ENCODE measurements at places on chromosomes 4 and X.

GRCh38 chr4:36081185-36081584 lies 163.1 kb downstream of the ARAP2 start:
- DNase-seq: no peak

DNA sequence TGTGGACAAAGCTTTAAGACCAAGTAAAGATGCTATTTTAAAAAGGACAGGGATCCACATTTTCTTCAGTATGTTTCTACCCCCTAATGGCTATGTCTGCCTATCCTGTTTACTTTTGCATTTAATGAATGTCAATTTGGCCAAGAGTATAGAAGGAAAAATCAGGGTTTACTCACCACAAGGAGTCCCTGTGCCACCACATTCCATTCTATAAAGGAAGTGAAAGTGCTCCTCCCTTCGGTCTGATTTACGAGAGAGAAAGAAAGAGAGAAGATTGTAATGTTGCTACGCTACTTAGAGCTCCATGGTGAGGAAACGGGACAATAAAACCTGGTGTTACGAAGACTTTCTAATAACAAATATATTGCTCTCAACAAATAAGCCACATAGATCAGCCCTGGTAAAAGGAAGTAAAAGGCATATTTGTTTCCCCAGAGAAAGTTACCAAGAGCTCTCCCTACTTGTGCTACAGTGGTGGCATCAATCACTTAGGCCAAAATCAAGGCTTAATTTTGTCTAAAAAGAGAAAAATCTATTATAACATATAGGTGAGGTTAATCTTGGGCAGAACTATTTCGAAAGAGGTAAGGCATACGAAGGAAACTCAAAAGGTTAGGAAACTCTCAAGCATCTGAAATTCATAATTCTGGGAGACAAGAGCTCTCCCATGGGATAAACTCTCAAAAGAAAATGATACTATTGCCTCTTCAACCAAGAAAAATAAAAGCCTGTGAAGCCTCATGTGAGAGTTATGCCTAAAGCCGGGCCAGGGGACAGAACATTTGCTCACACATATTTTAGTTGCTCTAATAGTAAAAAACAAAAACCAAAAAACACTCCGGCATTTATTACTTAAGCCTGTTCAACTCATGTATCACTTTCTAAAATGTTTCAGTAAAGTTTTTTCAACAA lies 29.5 kb downstream of the TAPT1 start:
- DNase-seq: peak; percentile 64

DNA sequence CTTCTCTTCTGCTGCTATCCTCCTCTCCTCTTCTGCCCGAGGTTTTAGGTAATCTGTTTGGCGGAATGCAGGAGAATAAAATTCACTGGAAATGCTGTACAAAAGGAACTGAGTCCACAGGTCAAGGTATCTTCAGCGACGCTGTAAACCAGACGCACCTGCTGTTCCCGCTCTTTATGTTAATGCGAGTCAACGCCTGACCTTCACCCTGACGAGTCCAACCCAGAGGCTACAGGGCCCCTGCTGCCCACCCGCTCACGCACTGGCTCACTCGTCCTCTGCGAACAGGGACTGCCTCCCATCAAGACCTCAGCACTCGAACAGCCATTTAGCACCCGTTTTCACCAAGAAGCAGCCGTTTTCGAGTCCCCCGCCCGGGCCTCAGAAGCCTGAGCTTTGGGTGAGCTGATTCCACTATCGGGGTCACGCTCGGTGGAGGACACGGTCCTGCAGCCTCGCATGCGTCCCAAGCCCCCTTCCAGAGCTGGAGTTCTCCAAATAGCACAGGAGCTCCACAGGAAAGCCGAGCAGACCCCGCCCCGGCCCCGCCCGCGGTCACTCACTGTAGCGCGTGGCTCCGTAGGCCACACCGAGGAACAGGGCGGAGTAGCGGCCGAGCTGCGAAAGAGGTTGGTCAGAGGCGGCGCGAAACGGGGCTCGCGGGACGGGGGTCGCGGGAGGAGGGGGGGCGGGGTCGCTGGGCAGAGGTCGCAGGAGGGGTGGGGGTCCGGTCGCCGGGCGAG lies 556 bp downstream of the ATP5ME start:
- DNase-seq: no peak

- DNase-seq: no peak
Observed at GRCh38 chr4:105896984-105897775, 1.9 kb downstream of the NPNT start.

- DNase-seq: no peak
Observed at GRCh38 chr4:77917075-77917474, 54.4 kb downstream of the MRPL1 start.

- DNase-seq: no peak
Observed at GRCh38 chr4:89123451-89123851, 12.1 kb downstream of the TIGD2 start.

DNA sequence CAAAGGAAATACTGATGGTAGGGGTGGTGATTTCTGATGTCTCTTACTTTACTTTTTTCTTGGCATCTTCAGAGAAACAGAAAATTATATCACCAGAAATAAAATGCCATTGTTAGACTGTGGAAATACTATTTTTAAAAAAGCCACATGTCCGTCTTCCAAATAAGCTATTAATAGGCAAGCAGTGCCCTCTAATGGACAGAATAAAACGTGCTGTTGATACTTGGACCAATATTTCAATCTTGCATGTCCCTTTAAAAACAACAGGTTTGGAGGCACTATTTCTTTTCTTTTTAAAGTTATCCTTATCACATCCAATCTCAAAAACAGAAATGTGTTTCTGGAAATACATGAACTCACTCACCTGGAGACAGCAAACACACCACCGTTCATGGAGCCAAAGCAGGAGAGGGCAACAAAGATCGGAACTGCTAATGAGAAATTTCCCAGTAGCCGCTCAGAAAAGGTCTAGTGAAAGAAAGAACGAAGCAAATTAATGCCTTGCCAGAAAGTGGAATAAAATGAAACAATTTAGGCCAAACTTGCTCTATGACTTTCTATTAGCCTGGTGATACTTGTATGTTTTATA lies 59.2 kb downstream of the SLC7A11 start:
- peak; percentile 35 for DNase-seq

GRCh38 chrX:111695297-111695880 lies 14.4 kb downstream of the ALG13 start:
- no peak for DNase-seq

DNA sequence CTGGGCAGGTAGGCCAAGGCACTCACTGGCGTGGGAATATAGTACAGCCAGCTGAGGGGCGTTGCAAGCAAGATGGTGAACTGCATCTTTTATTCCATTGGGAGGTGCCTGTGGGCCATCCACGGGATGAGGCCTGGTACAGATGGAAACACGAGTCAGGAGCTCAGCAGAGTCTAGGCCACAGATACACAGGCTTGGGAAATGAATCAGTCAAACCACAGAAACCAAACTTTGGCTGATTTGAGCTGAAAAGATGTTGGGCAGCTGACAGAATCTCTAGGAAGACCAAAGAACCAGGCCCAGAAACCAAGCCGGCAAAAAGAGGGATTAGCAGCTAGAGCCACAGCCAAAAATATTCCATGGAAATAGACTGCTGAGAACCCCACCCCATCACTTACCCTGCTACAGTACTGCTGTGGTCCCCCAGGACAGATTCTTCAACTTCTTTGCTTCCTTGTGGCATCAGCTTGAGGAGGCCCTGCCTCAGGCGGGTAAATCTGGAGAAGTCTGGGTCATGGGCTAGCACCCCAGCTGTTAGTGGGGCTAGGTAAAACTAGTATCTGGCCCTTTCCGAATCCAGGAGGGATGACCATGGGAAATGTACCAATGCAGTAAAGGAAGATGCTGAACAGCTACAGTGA lies 75.4 kb downstream of the TMEM131L start:
- DNase-seq: peak; percentile 85

DNA sequence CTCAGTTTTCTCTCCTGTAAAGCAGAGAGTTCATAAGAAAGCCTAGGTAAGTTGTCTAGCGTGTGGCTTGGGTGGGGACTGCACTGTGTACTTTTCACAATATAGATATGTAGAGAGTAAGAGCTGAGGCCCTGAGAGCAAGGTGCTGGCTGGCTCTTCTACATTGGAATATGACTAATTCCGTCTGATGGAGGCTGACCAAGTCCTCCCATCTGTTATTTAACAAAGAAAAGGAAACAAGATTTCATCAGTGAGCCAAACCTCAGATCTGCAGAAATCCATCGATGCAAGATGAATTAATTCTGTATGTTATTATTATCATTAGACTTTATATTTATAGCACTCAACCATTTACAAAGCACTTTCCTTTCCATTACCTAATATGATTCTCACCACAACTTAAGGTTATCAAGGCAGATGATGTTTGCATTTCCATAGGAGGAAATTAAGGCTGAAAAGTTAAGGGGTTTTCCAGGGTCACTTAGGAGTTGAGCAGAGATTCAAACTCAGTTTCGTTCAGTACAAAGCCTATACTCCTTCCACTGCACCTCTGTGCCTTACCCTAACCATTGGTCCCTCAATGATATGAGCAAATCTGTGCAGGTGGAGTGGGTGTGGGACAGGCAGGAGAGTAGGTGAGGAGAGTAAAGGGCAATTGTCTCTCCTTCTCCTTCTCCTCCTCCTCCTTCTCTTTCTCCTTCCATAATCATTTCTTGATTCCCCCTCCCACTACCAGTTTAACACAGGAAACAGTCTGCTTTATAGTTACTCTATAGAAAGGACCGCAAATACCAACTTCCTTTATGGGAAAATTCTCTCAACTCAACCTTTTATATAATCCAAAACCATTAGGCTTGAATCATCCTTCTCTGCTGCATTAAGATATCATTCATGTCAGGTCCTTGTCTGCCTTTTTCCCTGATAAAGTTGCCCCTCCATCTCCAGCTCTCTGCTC lies 27.6 kb upstream of the SRD5A3 start:
- no peak for DNase-seq

DNA sequence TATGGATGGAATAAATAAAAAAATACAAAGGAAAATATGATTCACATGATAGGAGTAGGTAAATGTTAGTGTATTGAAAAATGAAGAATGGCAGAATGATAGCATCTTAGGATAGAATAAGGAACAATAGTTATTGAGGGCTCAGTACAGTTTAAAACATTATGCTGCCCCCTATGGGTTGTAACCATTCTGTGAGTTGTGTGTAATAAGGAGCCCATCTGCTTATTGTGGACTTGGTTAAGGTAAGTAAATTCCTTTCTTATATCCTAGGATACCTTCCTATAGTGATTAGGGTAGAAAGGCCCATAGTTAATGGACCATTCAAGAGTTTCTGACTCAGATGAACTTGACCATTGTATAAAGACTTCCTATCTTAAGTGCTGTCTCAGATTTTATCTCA lies 195.8 kb downstream of the PDHA2 start:
- DNase-seq: no peak

- DNase-seq: peak; percentile 58
Observed at GRCh38 chr4:131091896-131092295, 1995.9 kb downstream of the C4orf33 start.

DNA sequence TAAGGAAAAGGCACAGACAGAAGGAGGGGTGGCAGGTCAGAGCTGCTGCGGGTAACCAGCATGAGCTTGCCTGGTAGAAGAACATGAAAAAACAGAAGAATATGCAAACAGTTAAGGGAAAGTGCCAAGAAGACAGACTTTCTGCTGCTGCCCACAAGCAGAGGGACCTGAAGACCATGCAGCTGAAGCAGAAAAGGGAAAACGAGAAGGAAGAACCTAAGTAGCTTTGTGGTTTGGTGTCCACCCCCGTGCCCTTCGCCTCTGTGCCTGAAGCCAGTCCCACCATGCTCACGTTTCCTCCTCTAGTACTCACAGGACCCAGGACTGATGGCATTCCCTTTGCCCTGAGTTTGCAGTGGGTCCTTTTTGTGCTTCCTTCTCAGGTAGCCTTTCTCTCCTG lies 62.8 kb downstream of the UBA6 start:
- no peak for DNase-seq

GRCh38 chr4:7608046-7608445 lies 173.3 kb upstream of the PSAPL1 start:
- no peak for DNase-seq

GRCh38 chr4:120843849-120844527 lies 78.5 kb downstream of the PRDM5 start:
- DNase-seq: no peak

GRCh38 chrX:9948406-9948805 lies 18.8 kb upstream of the CLDN34 start:
- DNase-seq: no peak

DNA sequence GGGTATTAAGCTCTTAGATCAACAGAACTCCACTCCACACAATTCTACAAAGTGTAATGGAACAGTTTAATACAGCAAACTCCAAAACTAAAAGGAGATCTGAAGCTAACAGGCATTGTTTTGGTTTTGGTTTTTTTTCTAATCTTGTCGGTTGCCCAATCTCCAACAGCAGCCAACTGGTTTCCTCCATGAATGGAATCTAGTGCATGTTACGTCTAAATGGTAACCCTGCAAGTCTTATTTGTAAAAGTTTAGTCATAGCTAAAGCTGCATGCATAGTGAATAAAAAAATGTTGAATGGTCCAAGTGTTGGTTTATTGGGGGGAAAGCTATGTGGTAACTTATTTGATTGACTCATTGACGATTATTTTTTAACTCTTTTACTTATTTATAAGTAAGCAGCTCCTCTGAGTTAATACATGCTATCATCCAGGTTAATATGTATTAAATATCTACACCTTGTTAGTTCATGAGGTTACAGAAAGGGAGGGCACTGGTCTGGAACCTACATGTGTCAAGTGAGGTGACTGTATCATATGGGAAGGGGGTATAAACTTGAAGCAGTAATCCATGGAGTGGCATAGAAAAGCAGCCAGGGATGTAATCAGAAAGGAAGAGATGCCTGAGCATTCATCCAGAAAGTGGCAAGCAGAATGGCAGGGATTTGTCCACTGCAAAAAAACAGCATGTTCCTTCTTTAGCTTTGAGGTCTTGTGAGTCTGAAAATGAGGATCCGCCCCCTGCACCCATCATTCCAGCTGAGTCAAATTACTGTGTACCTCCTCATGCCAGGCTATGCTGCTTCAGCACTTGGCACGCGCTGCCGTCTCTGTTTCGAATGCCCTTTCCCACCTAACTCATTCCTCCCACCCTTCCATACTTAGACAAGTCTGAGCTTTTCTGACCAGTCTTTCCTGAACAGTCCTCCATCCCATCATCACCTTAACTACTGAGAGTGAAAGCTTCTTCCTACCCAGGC lies 81.7 kb downstream of the PDGFC start:
- DNase-seq: peak; percentile 68

DNA sequence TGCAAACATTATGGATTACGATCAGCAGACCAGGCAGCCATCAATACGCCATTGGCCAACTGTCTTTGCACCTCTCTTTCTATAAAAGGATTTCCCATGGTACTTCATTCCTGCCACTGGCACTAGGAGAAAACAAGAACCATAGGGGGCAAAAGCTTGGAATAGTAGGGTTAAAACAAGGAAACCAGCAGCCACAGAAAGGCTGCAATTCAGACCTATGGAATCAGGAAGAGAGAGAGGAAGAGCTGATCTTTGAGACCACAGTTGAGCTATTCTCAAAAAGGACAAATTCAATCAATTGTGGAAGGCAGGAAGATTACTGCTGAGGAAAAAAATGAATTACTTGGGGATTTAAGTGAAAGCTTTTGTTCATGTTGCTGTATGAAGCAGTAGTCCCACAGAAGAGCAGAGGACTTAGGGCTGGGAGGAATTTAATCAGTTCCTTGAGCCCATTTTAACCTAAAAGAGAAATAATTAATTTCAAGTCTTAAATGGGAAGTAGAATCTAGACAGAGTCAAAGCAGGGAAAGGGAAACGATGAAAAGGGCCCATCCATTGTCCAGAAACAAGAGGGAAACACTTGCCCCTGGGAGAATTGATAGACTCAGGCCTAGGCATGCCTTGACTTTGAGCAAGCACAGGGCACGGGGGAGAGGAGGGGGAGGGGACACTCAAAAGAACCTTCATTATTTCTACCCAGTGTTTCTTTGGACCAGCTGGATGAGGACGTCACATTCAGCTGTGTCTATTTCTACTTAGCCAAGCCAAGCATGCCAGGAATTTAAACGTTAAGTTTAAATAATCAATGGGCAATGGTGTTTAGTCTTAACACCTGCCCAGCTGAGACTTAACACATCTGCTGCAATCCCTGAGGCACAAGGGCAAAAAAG lies 50.7 kb downstream of the SCD5 start:
- no peak for DNase-seq
